CD4-positive, alpha-beta T cell treated with Interleukin-4 for 4 hours (primary cell): ENCODE measurements at places on chromosomes 16 and 17.

DNA sequence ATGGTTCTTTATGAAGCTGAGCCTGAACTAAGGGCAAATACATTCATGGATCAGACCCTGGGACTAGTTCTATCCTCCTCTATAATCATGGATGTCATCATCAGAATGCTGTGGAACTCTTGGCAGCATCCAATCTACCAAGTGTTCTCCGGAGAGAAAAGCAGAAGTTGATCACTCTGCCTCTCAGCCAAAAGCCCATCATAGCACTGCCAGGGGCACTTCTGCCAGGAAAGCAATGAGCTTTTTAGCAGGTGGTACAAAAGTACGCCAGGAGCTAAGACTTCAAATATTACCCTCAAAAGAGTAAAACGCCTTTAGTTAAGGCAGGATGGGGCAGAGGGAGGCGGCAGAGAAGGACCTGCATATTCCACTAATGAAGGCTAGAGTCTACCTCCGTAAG lies 279.0 kb downstream of the SLC39A11 start:
- DNase-seq = no peak

GRCh38 chr17:6523809-6524355 lies 32.5 kb downstream of the PITPNM3 start:
- DNase-seq = no peak

DNA sequence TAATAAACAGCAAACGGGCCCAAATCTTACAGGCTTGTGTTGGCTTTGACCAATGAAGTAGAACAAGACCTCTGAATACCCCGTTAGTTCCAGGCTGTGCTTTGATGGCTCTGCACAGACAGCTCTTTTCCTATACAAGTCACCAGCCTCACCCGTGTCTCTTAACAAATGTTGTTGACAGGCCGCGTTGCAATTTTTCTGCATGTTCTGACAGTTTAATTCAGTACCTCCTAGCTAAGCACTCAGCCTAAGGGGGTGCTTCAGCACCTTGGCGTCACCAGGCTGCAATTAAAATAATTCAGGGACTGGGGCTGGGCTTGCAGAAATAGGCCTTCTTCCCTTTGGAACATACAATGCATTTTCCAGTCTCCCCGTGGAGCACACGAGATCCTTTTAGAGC lies 500.1 kb downstream of the MAF start:
- no peak for DNase-seq

- DNase-seq = no peak
Observed at GRCh38 chr16:81456523-81457325, 12.1 kb downstream of the CMIP start.

- no peak for DNase-seq
Observed at GRCh38 chr16:57801809-57802340, 416 bp downstream of the KIFC3 start.

- no peak for DNase-seq
Observed at GRCh38 chr17:77526259-77526711, 385.5 kb downstream of the SEC14L1 start.

- DNase-seq = no peak
Observed at GRCh38 chr16:48609652-48610029, 339 bp downstream of the N4BP1 start.

DNA sequence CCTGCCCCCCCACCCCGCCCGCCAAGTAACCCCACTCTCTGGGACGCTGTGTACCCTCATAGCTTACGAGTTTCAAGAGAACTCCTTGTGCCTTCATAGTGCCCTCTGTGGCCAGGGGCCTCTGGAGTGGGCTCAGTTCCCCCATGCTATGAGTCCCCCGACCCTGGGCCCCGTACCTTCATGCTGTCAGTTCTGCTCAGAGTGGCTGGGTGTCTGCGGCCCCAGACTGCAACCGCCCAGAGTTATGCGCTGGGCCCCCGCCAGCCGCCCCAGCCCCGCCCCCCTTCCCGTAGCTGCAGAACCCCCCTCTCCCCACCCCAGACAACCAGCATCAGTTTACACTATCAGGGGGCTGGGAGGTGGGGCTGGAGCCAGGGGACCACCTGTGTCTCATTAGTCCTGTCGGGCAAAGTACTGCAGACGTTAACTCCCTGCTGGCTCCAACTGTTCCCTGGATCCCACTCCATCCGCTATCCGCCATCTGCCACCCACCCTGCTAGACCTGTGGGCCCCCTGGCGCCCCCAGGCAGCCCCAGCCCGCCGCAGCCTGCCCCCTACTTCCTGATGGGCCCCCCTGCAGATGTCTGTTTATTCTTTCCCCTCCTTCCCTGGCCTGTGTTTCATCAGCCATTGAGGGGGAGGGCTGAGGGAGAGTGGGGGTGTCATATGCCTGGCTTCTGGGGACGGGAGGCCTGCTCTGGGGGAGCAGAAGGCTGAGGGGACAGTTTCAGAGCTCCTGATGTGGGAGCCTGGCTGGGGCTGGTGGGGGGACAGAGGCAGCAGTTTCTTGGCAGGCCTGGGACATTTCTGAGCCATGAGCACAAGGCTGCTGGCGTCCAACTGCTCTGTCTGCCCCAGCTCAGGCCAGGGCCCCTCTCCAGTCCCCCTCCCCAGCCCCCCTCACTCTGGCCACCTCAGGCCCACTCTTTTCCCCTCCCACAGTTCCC lies at the start of gene MFAP4:
Gene MFAP4, minus strand, starts transcription at position 217 of the 947 bp plus-strand sequence. Its CDS starts 35 bp downstream, at position 182.
- no peak for DNase-seq

DNA sequence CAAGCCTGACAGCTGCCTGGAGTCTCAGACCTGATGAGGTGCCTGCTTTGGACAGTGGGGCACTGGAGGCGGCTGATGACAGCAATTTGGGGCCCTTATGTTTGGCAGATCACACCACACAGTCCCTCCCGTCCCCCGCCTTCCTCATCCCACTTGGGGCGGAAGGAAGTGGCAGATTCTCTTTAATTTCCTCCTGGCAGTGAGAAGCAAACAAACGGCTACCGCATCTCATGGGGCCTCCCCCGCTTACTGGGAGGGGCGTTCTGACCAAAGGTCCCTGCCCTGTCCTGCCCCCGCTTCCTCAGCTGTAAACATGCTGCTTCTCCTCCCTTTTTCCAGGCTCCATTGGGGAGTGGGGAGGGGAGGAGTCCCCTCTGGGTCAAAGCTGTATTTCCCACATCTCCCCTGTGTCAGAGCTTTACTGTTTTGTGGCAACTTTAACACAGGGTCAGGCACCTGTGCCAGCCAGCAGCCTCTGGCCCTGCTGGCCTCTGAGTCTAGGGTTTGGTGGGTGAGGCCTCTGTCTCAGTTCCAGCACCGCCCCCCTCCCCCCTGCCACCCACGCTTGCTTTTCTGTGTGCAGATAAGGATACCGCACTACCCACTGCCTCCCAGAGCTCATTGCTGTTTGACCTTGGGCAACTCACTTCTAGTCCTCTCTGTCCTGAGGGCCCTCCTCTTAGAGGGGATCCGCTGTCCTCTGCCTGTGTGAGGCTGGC lies 5.4 kb upstream of the NFATC3 start:
- peak; percentile 89 for DNase-seq

DNA sequence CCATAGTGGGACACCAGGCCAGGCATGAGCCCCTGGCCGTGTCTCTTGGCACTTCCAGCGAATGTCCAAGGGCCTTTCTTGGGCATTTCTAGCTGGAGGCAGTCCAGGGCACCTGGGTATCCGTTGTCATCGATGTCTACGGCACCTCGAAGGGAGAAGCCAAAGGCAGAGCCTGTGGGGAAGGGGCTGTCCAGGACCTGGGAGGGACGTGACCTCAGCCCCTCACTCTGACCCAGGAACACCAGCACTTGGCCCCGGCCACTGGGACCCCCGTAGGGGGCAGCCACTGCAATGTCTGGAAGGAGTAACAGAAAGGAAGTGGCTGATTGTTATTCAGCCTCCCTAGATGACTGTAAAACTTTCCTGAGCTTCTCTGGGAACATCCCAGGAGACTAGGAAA lies 8.7 kb downstream of the ITGA2B start:
- DNase-seq = no peak

- DNase-seq = no peak
Observed at GRCh38 chr16:86424398-86424797, 85.9 kb upstream of the FOXF1 start.

DNA sequence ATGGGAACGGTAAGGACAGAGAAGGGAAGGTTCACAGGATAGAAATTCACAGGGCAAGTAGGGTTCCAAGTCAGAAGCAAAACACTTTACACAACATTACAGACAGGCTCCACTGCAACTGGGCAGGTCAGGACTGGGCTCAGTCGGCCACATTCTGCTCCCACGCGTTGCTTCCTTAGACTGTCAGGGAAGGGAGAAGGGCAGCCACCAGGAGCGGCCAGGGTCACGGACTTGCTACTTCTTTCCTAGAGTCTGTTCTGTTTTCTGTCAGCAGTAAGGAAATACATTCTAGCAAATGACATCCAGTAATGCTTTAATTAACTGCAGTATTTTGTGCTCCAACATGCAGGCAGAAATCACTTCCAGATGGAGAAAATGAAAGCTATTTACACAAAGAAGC lies 160.3 kb upstream of the RPH3AL start:
- no peak for DNase-seq

DNA sequence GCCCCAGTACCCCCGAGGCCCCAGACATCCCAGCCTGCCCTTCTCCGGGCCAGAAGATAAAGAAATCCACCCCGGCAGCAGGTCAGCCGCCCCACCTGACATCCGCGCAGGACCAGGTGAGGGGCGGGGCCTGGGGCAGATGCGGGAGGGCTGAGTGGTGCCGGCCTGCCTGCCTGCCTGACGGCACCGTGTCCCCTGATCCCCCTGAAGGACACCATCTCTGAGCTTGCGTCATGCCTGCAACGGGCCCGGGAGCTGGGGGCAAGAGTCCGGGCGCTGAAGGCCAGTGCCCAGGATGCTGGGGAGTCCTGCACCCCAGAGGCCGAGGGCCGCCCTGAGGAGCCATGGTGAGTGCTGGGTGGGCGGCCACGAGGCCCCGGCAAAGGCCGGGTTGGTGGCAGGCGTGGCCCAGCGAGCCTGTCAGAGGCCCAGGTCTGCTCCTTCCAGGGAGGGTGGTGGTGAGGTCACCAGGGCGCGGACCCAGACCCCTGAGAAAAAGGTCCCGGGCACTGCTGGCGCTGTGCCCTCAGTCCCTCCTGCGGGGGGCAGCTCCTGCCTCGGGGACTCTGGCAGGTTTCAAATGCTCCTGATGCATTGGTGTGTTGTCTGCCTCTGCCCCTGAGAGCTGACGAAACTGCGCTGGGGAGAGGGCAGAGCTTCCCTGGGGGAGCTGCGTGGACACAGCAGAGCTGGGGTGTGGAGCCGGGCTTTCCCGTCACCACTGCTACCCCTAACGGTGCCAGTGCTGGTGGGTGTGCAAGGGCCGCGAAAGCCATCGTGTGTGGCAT lies 1.2 kb downstream of the CDT1 start:
- no peak for DNase-seq

GRCh38 chr16:23333034-23333579 lies 31.0 kb downstream of the SCNN1B start:
- no peak for DNase-seq

DNA sequence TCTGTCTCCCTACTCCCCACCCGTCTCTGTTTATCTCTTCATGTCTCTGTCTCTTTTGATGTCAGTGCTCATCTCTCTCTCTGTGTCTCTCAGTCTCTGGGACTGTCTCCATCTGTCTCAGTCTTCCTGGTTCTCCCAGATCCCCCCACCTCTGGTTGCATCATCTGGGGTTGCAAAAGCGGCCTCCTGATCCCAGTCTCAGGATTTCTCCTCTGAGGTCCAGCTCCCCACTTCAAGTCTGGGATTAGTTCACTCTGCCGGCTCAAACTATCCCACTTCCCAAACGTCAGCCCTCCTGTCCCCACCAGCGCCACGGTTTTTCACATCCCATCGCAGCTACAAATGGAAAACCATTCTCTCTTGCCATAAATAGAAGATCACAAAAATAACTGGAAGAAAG lies 9.0 kb downstream of the TEKT5 start:
- DNase-seq = no peak

DNA sequence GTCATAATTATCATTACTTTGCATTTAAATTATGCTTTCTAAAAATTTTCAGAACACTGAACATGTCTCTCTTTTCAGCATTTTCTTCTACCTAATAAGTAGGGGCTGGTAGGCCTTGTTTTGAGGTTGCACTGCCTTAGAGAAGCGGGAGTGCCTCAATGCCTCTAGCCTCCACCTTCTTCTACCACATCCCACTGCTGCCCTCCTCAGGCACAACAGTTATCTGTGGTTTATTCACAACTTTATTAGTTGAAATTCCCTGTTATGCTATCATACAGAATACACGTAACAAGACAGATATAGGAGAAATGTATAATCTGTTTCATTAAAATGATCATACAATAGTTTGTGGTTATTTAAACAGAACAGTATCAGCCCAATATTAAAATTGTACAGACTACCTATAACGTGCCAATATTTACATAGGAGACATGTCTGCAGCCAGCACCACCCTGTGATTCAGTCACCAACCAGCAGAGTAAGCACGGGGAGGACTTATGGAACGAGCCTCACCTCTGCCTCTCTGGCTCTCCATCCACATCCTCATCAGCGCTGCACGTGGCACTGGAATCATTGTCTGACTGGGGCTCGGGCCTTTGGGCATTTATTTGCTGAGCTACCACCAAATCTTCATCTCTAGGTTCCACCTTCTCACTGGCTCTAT lies 101.2 kb downstream of the TTC19 start:
- DNase-seq = no peak

- no peak for DNase-seq
Observed at GRCh38 chr17:11598274-11599221, at the start of gene DNAH9. Gene DNAH9 (plus strand): TSS chr17:11598470. CDS start chr17:11598499, 29 bp downstream.

GRCh38 chr17:1577182-1577581 lies 14.6 kb upstream of the PITPNA start:
- DNase-seq = no peak

- DNase-seq = no peak
Observed at GRCh38 chr16:64762211-64762610, 359.7 kb downstream of the CDH11 start.

GRCh38 chr17:60151355-60151754 lies 1.6 kb downstream of the CA4 start:
- no peak for DNase-seq

DNA sequence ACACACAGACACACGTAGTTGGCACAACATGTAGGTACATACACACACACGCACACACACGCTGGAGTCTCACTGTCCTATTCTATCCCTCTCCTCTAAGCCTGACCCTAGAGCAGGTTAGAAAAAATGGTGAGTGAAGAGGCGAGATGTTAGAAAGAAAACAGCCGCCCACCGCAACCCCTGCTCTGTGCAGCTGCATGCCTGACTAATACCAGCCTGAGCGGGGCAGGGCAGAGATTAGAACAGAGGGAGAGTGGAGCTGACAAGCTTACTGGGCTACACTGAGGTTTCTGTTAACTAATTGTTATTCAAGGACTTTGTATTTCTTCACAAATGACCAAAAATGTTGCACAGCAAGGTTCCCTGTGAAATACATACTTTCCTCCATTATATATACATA lies 59.8 kb downstream of the AMFR start:
- DNase-seq = no peak
